ENCODE measurements at places on chromosomes 1 and 21.
A peak's percentile ranks its signal among the peaks of the same experiment; 100 is the strongest.

- no peaks in the 10 kb centered on the region for H3K27me3 ChIP-seq
- no peak overlapping the region for H3K4me3 ChIP-seq
- no peaks in the 10 kb centered on the region for H3K4me1 ChIP-seq
- H3K36me3 ChIP-seq, result no peaks in the 10 kb centered on the region
These were observed 70.0 kb upstream of the AJAP1 start for GRCh38 chr1:4584449-4584848.

DNA sequence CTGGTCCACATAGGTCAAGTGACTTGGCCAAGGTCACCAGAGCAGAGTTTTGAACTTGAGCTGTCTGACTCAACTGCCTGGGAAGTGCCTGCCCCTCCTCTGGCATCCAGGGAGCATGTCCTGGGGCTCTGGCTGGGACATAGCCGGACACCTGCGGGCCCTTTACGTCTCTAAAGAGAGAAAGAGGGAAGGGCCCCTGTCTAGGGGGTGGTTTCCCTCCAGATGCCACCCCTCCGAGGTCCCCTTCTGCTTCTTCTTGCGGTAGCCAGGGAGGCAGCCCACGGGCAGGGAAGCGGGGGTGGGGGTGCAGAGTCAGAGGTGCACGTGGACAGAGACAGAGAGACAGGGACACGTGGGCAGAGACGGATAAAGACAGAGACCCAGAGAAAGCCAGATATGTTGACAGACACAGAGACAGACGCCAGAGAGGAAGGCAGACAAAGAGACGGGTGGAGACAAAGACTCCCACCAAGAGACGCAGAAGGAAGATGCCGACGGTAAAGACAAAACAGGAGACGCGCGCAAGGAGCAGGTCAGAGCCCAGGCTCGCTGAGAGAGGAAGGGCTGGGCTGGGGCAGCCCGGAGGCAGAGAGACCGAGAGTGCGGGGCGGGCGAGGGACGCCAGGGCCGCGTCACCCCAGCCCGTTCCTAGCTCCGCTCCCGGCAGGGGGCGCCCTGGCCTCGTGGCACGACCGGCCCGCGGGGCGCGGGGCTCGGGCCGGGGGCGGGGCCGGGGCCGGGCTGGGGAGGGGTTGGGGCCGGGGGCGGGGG lies 458 bp upstream of the ALPL start:
- no peaks in the 10 kb centered on the region for H3K36me3 ChIP-seq
- H3K27ac ChIP-seq, result no peak overlapping the region
- H3K4me1 ChIP-seq, result peaks cover 6% of the 10 kb centered on the region
- peak; percentile 27 for DNase-seq
- H3K4me3 ChIP-seq, result peak overlapping the region; percentile 7
- peaks cover 33% of the 10 kb centered on the region for H3K27me3 ChIP-seq

DNA sequence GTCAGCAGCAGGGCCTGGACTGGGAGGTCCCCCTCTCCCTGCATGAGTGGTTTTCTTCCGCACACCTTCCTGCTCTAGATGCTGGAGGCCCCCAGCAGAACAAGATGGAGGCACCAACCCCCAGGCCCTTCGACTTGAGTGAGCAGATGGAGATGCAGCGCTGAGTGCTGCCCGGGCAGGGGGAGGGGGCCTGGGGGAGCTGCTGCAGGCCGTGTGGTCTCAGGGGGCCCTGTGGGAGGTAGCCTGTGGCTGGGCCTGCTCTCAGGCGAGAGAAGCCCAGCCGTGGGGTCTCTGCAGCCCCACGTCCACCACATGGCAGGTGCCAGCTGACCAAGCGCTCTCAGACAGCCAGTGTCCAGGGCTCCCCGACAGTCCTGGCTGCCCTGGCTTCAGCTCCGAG lies 1.2 kb upstream of the FAAP20 start:
- H3K27me3 ChIP-seq, result no peaks in the 10 kb centered on the region
- no peak for DNase-seq
- peaks cover 2% of the 10 kb centered on the region for H3K36me3 ChIP-seq

DNA sequence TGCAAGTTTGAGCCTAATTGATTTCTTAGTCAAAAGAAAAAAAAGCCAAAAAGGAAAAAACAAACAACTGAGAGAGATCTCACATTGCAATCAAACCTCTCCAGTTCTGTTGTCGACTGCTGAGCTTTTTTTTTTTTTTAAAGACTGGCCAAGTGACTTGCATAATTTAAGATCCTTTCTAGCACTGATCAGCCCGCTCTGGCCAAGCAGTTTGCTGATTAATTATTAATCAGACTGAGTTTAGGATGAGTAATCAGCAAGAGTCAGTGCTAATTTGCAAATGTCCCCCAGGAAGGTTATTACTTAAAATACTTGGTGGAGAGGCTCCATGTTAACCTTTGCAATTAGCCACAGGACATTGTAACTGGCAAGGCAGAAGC lies 39.3 kb downstream of the HMGB4 start:
- no peaks in the 10 kb centered on the region for H3K36me3 ChIP-seq
- H3K4me1 ChIP-seq, result peaks cover 16% of the 10 kb centered on the region
- H3K27me3 ChIP-seq, result no peaks in the 10 kb centered on the region
- no peak overlapping the region for H3K27ac ChIP-seq

GRCh38 chr1:59433440-59433813 lies 136.5 kb downstream of the FGGY start:
- peak; percentile 63 for DNase-seq
- no peak overlapping the region for H3K27ac ChIP-seq
- no peaks in the 10 kb centered on the region for H3K4me1 ChIP-seq
- H3K4me3 ChIP-seq, result no peak overlapping the region
- no peaks in the 10 kb centered on the region for H3K36me3 ChIP-seq

DNA sequence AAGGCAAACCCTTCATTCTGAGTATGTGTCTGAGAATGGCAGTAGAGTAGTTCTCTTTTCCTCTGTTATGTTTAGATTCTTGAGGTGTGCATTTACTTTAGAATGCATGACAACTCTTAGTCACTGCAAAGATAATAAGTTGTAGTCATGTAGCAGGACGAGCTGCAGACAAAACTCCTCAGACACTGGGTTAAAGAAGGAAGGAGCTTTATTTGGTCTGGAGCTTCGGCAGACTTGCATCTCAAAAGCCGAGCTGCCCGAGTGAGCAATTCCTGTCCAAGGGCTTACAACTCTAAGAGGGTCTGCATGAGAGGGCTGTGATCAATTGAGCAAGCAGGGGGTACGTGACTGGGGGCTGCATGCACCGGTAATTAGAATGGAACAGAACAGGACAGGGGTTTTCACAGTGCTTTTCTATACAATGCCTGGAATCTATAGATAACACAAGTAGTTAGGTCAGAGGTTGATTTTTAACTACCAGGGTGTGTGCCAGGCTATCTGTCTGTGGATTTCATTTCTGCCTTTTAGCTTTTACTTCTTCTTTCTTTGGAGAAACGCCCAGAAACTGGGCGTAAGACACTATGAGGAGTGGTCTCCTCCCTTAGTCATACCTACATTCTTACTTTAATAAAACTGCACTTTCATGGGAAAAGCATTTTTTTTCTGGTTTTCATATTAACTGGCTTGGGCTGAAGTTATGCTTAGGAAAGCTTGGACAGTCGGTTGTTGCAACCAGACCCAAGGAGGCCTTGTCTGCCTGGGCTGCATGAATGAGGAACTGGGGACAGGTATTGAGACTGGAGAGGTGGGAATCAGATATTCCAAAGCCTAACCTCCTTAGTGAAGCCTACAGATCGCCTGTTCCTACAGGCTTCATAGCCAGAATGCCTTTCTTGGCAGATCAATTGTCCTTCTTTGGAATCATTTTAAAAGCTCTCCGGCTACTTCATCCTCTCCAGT lies 115.1 kb downstream of the RHOU start:
- no peak overlapping the region for H3K27ac ChIP-seq
- H3K4me3 ChIP-seq, result no peak overlapping the region
- no peaks in the 10 kb centered on the region for H3K4me1 ChIP-seq
- no peak for DNase-seq
- no peaks in the 10 kb centered on the region for H3K27me3 ChIP-seq
- H3K36me3 ChIP-seq, result no peaks in the 10 kb centered on the region

GRCh38 chr1:8562222-8562621 lies 244.3 kb downstream of the SLC45A1 start:
- no peak for DNase-seq
- no peaks in the 10 kb centered on the region for H3K27me3 ChIP-seq
- no peak overlapping the region for H3K27ac ChIP-seq

DNA sequence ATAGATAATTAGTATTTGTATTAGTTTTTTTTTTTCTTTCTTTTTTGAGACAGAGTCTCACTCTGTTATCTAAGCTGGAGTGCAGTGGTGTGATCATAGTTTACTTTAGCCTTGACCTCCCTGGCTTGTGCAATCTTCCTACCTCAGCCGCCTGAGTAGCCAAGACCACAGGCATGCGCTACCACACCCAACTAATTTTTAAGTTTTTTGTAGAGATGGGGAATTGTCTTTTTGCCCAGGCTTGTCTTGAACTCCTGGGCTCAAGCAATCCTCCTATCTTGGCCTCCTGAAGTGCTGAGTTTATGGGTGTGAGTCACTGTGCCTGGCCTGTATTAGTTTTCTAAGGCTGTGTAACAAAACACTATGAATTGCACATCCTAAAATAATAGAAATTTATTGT lies 58.3 kb downstream of the MSH4 start:
- DNase-seq, result peak; percentile 77
- no peaks in the 10 kb centered on the region for H3K4me1 ChIP-seq
- no peak overlapping the region for H3K4me3 ChIP-seq
- no peak overlapping the region for H3K27ac ChIP-seq
- H3K36me3 ChIP-seq, result no peaks in the 10 kb centered on the region

DNA sequence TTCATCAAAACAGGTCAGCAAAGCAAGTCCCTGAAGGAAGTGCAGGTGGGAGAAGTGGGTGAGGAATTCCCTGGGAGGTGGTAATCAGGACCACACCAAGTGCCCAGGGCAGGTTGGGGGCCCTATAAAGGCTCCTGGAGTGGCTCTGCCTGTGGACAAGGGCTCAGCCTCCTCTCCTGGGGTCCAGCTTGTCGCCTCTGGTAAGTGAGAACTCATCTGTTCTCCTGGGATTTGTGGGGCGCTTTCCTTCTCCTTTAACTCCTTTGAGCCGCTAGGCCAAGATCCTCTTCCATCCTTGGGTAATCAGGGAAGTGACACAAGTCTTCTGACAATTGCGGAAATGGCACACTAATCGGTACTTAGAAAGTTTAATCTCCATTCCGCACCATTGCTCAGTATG lies at the start of gene SPRR4:
Gene SPRR4, plus strand, starts transcription at position 154 of the 400 bp plus-strand sequence. CDS start 1,243 bp downstream, outside the sequence.
- no peak within 1 kb of the TSS for H3K27ac ChIP-seq
- H3K4me3 ChIP-seq, result no peak within 1 kb of the TSS
- no peaks in the 10 kb centered on the region for H3K36me3 ChIP-seq
- no peaks in the 10 kb centered on the region for H3K27me3 ChIP-seq
- H3K4me1 ChIP-seq, result no peaks in the 10 kb centered on the region

DNA sequence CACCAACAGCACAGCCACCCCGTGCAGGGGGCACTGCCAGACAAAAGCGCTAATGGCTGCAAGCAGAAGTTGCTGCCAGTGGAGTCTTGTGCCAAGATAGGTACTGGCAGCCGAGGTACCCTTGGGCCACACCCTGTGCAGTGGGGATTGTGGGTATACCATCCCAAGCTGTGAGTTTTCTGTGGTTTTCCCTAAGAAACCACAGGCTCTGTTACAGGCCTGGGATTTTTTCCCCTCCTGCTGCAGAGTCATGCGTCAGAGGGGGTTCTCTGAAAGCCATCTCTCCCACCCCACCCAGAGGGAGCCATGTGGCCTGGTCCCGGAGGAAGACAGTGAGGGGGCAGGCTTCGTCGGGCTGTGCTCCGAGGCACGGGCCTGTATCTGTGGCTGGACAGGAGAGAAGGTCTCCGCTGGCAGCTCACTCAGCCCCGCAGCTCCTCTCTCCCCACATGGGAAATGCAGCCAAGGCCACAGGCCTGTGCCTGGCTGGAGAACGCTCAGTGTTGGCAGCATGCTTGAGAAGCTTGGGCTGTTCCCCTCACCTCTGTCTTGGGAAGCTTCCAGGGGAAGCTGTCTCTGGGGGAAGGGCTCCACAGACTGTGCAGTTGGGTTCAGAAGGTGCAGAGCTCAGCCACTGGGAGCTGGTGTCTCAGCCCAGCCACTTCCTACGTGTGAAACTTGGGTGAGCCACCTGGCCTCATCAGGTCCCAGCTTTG lies 42.5 kb downstream of the NEK2 start:
- peaks cover 11% of the 10 kb centered on the region for H3K4me1 ChIP-seq
- peak overlapping the region; percentile 63 for H3K27ac ChIP-seq
- no peaks in the 10 kb centered on the region for H3K36me3 ChIP-seq
- H3K27me3 ChIP-seq, result no peaks in the 10 kb centered on the region

Measured in fibroblast of lung (primary cell).